ENCODE measurements at places on chromosomes 16 and 17.

DNA sequence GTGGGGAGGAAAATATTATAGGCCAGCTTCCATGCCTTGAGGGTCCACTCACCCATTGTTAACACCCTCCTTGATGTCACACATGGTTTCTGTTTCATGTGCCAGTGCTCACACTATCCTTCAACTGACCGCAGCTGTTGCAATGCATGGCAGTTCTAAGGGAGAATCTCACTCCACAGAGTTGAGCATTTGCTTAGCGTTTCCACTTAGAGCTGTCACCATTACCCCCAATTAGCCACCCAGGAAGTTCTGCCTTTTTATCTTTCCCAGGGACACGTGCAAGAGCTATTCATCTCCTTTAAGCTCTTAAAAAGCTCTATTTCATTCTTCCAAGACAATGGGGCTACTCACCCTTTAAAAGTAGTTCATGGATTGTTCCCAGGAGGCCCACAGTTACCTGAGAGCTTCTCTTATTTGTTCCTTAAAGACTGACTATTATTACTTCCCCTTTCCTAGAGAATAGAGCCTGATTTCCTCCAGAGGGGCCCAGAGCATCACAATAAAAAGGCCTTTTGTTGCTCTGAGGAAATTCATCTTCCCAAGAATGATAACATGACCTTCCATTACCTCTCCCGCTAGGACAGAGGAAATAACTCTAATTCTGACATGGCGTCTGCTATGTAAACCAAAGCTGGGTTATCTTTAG is 126.8 kb downstream of the CACNG3 start:
- DNase-seq = no peak

DNA sequence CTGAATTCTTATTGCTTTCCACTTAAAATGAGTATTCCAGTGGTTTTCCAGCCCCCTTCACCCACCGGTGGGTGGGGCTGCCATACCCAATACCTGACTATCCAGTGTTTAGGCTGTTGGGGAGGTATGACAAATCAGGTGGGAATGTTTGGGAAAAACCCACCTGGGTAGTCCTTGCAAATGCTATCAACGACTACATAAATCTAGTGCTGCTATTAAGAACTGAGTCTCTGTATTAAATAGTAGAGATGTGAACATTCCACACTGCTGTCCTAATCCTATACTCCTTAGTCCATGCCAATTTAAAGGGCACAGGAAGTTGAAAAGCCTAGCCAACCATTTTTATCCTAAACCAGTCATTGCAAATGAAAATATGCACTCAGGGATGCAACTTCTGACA is 126.6 kb downstream of the AXIN2 start:
- no peak for DNase-seq

DNA sequence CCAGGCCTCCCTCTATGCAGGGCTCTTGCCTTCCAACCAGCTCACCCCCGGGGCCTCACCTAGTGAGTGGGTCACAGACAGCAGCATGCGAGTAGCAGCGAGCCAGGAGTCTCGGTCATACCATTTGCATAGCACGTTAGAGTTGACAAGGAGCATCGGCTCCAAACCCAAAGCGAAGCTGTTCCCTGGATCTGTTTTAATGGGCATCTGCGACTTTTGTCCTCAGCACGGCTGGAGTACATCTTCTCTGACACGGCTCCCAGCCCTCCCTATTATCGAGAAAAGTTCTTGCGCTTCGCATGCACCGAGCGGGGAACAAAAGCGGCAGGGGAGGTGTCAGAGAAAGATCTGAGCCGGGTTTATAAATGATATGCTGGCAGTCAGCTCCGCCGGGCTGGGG is 253.3 kb downstream of the MAF start:
- DNase-seq = no peak

GRCh38 chr17:82963104-82963950 is 116.1 kb upstream of the METRNL start:
- peak; percentile 47 for DNase-seq

DNA sequence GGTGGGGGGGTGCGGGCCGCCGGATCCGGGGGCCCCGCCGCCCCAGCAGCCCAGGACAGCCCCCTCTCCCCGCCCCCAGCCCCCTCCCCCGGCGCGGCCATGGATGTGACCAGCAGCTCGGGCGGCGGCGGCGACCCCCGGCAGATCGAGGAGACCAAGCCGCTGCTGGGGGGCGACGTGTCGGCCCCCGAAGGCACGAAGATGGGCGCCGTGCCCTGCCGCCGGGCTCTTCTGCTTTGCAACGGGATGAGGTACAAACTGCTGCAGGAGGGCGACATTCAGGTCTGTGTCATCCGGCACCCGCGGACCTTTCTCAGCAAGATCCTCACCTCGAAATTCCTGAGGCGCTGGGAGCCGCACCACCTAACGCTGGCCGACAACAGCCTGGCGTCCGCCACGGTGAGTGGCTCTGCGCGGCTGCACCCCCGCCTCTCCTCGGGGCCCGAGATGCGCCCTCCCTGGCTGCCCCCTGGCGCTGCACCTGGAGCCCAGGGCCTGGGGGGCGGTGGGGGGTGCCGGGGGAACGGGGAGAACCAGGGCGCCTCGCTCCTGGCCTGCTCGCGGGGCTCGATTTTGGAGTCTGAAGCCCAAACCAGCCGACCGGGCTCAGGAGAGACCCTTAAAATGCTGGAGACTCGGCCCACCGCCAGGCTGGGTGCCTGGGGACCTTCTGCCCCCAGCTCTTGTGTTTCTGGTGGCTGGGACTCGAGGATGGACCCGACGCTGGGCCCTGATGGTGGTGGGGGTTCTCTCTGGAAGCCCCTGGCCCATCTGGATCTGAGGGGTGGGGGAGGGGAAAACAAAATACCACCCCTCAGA is 744 bp downstream of the CMIP start:
- DNase-seq = no peak

DNA sequence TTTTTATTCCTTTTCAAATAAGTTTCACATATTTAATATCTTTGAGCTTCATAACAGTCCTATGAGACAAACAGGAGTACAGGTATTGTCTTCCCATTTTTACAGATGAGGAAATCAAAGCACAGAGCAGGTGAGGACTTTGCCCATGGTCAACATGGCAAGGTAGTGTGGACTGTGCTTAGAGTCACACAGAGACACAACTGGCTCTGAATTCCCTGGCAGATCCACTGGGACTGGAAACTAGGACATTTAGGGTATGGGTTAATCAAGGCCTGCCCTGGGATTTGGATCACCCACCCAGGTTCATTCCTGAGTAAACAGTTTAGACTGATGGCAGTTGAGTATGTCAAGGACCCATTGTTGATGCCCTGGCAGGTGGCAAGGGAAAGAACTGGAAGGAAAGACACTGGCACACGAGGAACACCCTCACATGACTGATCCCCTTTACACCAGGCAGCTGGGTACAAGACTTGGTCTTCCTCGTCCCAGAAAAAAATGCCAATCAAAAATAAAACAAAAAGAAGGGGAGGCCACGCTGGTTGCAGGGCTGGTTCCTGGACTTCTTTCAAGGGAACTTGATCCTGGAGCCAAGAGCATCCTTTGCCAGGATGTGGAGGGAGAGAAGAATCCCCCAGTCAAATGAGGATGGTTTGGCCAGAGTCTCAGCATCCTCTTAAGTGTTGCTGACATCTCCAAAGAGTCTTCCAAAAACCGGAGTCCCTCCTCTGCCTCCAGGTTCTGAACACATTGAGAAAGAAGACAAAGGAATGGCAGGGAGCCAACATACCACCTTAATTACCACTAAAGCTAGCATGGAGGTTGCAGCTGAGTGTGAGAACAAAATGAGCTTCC is 34.9 kb downstream of the CHD9 start:
- DNase-seq = no peak

GRCh38 chr17:35372846-35373533 is 431 bp downstream of the SLFN11 start:
- no peak for DNase-seq

GRCh38 chr16:88503374-88503770 is 50.3 kb downstream of the ZFPM1 start:
- no peak for DNase-seq

DNA sequence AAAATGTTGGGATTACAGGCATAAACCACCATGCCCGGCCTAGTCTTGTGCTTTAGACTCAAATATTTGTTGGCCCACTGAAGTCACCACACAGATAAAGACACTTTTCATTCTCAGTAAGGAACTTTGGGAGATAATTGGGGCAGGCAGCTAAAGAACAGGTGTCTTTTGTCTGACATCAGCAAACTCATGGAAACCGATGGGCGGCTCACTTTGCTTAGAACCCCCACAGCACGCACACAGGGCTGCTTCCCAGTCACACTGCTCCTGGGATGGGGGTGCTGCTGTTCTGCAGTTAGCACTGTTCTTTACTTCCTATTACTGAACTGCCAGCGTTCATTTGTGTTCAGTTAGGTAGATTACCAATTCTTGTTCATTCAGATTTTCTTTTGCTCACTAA is 18.0 kb upstream of the BRCA1 start:
- no peak for DNase-seq

DNA sequence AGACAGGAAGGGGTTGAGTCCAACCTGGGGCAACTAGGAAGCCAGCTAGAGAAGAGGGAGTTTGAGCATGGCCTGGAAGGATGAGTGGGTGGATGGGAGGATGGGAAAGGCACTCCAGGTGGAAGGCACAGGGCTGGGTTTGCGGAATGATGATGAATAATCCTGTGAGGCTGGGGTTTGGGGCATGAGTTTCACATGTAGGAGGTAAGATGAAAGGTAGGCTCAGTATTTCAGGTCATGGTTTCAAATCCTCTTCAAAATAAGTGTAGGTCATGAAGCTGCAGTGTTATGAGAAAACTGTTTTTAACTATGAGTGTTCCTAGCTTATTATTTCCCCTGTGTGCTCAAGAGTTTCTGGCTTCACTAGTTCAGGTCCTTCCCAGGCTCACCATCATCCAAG is 130.3 kb downstream of the SKAP1 start:
- DNase-seq = no peak

GRCh38 chr16:12434567-12434966 is 369.1 kb downstream of the CPPED1 start:
- DNase-seq = no peak

GRCh38 chr16:85025781-85026653 is 1.6 kb upstream of the KIAA0513 start:
- DNase-seq = no peak

DNA sequence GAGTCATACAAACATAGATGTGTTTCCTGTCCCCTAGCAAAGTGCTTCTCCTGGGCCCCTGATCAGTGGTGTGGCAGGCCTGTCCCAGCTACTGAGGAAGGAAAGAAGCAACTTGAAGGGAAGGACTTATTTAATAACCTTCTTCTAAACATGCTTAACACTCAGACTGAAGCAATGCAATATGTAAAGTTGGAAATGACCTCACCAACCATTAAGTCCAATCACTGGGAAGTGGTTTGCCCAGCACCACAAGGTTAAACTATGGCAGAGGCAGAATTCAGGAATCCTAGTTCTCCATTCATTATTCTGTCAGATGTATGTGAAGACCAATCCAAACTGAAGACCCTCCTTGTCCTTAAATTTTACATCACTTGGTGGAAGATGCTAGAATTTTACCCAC is 39.1 kb downstream of the CENPV start:
- no peak for DNase-seq

DNA sequence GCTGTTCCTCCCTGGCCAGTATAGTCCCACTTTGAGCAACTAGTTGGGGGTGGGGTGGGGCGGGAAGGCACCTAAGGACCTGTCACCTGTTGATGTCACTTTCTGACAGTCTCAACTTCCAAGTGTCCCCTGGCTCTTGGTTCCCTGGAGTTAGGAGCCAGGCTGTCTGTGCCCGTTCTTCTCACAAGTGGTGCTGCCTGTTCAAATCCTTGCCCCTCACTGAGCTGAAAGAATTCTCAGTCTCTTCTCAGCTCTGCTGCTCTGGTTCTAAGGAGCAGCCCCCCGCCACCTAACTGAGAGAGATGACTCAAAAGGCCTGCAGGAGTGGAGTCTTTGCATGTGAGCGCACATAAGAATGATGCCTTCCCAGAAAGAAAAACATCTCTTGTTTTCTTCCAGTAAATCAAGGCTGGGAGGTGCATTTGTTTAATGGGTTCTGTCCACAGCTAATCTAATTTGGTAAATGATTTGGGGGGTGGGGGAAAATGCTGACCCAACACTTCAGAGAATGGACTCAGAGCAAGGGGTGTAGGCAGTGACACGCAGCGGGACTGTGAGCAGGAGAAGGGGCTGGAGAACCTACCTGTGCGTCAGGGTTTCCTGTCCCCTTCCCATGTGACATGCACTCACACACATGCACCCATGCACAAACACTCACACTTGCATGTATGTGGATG is 78.2 kb upstream of the NLRP1 start:
- no peak for DNase-seq

GRCh38 chr17:36533935-36534839 is 481 bp downstream of the MYO19 start:
- peak; percentile 21 for DNase-seq

DNA sequence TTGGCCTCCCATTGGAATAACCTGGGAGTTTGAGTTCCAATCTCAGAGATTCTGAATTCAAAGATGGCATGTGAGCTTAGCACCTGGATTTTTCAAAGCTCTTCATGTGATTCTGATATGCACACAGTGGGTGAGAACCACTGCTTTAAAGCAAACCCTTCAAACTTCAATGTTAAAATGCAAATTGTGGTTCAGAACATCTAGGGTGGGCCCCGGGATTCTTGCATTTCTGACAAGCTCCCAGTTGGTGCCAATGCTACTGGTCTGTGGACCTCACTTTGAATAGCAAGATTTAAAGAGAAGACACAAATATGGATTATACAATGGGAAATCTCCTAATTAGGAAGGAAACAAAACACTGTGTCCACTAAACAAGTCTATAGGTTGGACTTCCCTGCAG is 43.8 kb upstream of the GPRC5B start:
- no peak for DNase-seq

DNA sequence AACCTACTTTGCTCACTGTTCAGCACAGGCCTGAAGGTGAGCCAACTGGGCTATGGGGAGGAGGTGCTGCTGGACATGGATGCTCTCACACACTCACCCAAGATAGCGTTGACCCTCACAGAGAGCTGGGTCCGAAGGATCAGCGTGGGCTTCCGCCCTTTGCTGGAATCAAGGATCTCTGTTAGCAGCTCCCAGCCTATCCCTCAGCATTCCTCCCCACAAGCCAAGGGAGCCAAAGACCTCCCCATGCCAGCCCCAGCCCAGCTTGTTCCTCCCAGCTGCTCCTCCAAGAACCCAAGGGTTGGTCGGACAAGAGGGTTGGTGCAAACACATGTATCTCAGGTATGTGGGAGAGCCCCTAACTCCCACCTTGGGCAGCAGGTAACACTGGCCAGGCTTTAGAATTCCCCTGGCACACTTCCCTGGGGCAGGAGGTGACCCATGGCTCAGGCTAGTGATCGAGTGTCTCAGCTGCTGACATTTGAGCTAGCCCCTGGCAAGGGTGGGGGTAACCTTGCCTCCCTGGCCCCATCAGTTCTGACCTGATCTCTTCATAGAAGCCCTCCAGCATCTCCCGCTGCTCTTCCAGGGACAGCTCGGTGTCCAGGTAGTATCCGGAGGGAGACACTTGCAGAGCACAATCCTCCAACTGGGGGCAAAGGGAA is 8.3 kb downstream of the FHOD1 start:
- DNase-seq = no peak

- no peak for DNase-seq
These were observed 5.2 kb upstream of the MRPL38 start for GRCh38 chr17:75909812-75910274.
